ENCODE measurements at places on chromosomes 7 and 10.
A peak's percentile ranks its signal among the peaks of the same experiment; 100 is the strongest.

DNA sequence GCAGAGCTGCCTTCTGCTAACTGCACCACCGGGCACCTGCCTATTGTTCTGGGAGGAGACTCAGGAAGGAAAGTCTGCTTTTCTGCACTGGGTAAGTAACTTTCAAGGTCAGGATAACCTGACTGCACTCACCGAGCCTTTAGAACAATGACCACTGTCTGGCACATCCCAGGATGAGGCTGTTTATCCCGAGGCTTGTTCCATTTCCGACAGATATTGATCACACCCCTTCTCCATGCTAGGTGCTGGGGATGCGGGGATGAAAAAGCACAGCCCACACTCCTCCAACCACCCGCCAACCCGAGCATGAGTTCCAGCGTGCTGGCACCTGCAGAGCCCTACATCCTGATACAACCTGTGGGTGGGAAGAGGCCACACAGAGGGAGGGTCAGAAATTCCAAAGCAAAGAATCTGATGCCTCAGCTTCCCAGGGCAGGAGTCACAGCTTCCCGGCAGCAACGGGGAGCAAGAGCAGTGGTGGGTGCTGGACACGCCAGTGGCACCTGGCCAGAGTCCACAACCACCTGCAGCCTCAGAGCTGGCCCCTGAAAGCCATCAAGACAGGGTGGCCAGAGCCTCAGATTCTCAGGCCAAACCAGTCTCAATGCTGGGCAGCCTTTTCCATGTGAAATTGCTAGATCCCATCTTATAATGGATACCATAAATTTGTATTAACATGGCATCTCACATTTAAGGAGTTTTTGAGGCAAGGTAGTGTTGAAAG is 34.9 kb upstream of the CNPY1 start:
- DNase-seq, result no peak

DNA sequence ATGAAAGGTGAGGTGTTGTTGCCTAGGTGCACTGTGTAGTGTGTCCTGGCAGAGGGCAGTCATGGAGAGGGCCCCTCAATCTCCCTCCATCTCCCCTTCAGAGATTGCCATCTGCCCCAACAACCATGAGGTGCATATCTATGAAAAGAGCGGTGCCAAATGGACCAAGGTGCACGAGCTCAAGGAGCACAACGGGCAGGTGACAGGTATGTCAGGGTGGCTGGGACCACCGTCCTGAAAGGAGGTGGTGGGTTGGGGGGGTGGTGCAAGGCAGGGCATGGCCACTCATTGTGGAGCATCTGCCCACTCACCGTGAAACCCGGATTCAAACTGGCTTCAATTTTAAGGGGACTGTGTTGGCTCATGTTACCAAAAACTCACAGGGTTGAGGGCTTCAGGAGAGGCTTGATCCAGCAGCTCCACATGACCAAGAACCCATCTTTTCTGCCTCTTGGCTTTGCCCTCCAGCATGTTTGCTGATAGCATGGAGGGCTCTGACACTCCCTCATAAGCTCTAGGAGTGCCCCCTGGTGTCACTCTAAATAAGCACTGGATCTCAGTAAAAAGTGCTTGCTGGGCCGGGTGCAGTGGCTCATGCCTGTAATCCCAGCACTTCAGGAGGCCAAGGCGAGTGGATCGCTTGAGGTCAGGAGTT is 12.2 kb downstream of the ARPC1B start:
- DNase-seq, result peak; percentile 51

DNA sequence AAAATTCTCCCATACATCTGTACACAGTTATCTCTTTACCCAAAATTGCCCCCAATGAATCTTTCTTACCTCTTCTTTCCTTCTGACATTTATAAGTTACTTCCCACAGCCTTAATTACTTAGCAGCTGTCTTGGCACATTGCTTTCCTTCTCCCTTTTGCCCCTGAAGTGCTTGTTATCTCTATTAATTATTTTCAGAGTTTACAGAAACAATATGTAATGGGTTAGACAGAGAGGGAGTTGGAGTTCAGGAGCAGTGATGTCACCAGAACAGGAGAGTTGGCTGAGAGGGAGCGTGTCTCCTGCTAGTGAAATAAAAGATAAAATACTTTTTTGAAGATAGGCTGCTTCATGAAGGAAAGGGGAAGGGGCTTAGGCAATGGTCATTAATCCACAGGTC is 57.4 kb downstream of the ITGB8 start:
- DNase-seq, result no peak

DNA sequence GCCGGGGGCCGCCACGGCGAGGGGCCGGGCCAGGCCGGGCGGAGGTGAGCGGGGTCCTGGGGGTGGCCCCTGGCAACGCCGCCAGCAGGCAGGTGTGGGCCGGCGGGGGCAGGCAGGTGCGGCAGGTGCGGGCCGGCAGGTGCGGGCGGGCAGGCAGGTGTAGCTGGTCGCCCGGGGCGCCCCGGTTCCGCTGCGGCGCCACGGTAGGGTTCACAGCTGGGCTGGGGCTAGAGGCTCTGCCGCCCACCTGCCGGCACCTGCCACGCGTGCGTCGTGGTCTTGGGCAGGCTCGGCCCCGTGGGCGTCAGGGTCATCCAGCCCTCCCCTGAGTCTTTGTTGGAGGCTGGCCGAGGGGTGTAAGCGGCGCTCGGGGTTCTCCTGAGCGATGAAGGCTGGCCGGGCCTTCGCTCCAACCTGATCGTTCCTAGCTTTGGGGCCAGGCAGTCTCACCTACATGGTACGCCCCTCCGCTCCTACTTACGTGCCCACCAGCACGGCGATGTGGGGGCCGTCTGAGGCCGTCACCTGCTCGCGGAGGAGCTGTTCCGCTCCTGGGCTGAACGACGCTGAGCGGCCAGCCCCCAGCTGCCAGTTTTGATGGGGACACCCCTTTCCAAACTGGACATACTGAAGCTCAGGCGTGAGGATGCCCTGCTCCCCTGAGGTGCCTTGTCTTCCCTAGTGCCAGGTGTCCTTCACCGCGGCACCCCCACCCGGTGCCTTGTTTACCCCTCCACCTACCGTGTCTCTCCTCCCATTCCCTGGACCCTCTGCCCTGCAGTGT is 493 bp downstream of the ZMIZ2 start:
- no peak for DNase-seq

DNA sequence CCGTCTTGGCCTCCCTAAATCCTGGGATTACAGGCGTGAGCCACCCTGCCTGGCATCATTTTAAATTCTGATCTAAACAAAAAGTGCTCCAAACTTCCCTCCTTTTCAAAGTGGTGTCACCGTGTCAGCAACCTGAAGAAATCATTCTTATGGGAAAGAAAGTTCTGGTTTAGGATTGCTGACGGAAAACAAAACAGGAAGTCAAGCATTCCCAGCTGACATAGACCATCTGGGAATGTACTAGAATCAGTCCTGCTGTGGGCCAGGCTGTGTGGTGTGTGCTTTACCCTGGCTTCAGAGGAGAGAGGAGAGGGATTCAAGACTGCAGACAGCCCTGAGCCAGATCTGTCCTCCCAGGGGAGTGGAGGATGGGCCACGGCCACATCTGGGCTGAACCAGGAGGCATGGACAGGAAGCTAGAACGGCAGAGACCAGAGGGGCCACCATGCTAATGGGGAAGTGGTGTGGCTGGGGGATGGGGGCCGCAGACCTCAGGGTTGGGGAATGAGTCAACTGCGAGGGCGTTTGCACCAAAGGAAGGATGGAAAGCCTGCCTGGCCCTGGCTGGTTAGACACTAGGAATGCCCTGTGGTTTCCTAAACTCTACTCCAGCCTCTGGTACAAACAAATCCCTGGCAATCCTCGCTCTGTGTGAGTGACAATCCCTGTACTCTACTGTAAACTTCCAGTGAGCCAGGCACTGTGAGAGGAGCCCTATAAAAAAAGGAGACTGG is 16.7 kb upstream of the CLIP2 start:
- peak; percentile 98 for DNase-seq

Measured in MV-4-11 (cell line).